Mesenteric fat pad (tissue), 1 donor: ENCODE measurements at places on chromosomes 11 and 22.

- no peak for DNase-seq
Observed at GRCh38 chr11:44509296-44509695, 56.2 kb upstream of the CD82 start.

GRCh38 chr11:17558025-17558780 lies 11.1 kb downstream of the OTOG start:
- DNase-seq, result peak; percentile 49

- peak; percentile 75 for DNase-seq
Observed at GRCh38 chr11:1198561-1199240, 24.2 kb upstream of the MUC5B start.

- no peak for DNase-seq
Observed at GRCh38 chr11:47571357-47571729, 5.9 kb downstream of the PTPMT1 start.

- DNase-seq, result no peak
Observed at GRCh38 chr22:39434721-39435120, 22.1 kb upstream of the MGAT3 start.
